ENCODE measurements at places on chromosomes 5 and 9.

- DNase-seq: no peak
Observed at GRCh38 chr5:75245023-75245422, 8.3 kb upstream of the ANKRD31 start.

DNA sequence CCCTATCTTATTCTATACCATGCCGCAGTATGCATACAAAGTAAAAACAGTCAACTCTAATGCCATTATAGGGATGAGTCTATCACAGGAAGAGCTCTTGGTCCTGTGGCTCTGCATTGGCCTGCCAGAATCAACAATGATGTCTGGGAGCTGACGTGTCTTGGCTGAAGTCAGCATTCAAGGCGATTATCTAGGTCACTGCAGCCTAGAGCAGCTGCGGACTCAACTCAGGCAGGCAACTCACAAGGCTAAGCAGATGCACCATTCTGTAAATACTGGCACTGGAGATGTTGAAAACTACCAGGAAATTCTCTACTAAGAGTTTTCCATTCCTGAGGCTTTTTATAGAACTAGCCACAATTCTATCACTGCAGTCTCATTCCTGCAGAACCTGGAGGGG lies 13.3 kb downstream of the SPATA9 start:
- no peak for DNase-seq

GRCh38 chr5:97297063-97297703 lies 114.1 kb upstream of the RIOK2 start:
- no peak for DNase-seq

DNA sequence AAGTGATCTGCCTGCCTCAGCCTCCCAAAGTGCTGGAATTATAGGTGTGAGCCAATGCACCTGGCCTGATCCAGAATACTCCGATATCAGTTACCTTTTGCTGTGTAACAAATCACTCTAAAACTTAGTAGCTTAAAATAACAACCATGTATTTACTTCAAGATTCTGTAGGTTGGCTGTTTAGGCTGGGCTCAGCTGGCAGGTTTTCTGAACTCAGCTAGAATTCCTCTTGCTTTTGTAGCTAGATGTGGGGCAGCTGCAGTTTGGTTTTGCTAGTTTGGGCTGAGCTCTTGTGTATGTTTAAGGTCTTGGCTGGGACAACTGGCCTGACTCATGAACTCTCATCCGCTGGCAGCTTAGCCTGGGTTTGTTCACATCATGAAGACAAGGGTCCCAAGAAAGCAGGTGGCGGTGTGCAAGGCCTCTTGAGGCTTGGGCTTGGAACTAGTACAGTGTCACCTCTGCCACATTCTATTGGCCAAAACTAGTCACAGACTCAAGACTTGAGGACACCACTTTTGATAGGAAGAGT lies 138.3 kb upstream of the SHB start:
- no peak for DNase-seq

GRCh38 chr9:135341612-135342169 lies 137.9 kb upstream of the PPP1R26 start:
- no peak for DNase-seq

DNA sequence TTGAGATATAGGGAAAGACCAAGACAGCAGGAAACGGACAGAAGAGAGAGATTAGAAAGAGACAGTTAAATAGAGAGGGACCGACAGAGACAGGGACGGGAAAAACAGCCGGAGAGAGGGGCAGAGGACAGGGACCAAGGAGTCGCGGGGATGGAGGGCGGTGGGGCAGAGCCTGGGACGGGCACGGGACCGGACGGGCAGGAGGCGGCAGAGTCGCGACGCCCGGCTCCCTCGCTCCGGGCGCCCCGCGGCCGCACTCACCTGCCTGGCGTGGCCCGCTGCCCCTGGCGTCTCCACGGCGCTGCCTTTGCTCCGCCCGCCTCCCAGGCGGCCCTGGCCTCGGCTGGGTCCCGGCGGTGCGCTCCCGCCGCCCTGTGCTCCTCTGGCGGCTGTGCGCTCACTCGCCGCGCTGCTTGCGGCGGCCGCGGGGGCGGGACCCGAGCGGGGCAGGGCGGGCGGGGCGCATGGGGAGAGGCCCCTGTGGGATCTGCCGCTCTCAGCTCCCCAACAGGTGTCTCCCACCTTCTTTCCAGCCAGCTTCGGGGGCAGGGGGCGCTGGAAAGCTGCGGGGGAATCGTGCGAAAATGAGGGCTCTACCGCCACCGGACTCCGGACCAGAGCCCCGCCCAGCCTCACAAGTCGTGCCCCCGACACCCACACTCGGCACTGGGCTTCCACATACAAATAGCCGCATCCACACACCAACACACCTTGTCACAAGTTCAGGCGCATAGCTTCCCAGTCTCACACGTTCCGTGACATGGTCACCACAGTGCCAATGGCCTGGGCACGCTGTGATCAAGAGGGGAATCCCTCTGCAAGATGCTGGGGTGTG lies at the start of gene ARID3C:
TSS of gene ARID3C (minus strand) at position 411 of the 835 bp plus-strand sequence. CDS start 1,052 bp downstream, outside the sequence.
- DNase-seq: no peak

DNA sequence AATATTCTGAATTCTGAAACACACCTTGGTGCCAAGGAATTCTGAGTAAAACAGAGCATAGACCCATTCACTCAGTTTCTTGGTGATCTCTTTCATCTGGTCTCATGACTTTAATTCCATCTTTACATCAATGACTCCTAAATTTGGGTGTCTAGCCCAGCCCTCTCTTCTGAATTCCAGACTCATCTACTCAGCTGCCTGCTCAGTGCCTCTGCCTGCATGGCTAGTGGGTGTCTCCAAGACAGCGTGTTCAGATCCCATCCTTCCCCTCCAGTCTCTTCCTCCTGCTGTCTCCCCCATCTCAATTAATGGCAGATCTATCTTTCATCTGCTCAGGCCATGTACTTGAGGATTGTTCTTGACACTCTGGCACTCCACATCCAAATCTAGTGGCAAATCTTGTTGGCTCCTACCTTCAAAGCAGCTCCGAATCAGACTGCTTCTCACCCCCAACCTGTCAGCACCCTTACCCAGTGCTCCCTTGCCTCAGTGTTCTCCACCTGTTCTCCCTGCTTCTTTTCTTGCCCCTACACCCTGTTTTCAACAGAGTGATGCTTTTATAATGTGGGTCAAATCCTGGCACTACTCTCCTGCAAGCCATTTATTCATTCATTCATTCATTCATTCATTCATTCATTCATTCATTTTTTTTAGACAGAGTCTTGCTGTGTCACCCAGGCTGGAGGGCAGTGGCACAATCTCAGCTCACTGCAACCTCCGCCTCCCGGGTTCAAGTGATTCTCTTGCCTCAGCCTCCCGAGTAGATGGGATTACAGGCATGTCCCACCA lies 5.3 kb downstream of the CAVIN4 start:
- no peak for DNase-seq

DNA sequence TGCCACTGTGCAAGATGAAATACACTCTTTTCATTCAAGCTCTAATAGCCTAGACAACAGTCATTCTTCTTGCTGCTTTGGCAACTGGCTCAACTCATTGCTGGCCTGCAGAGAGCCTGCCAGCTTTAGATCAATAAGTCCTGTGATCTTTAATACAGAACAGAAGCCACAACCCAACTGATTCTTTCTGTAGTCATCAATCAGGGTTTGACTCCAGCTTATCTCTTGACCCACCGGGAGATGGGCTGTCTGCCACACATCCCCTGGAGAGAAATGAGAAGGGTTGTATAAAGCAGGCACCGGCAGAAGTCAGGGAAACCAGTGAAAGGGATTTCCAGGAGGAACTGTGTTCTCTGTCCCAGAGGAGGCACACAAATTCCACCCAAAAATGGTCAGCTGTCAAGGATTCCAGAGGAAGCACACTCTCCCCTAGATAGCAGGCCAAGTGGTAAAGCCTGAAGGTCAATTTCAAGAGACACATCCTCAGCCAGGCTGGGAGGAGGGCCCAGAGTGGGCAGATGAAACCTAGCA lies 24.5 kb downstream of the LHFPL2 start:
- DNase-seq: no peak

DNA sequence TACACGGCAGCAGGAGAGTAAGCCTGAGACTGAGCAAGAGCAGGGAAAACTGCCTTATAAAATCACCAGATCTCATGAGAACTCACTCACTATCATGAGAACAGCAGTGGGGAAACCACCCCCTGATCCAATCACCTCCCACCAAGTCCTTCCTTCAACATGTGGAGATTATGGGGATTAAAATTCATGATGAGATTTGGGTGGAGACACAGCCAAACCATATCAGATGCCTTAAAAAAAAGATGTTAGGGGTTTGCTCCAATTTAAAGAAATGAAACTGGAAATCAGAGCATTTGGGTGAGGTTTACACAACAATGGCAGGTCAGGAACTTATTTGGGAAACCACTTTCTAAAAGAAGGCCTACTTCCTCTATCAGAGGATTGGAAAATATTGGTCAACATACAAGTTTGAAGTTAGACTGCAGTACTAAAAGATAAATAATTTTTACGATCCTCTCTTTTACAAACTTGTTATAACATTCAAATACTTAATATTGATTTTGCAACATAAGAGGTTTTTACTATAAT lies 105.1 kb downstream of the FBN2 start:
- DNase-seq: no peak

- DNase-seq: no peak
Observed at GRCh38 chr5:146313027-146313426, 25.6 kb upstream of the POU4F3 start.

GRCh38 chr9:124036578-124036977 lies 25.0 kb downstream of the LHX2 start:
- no peak for DNase-seq

DNA sequence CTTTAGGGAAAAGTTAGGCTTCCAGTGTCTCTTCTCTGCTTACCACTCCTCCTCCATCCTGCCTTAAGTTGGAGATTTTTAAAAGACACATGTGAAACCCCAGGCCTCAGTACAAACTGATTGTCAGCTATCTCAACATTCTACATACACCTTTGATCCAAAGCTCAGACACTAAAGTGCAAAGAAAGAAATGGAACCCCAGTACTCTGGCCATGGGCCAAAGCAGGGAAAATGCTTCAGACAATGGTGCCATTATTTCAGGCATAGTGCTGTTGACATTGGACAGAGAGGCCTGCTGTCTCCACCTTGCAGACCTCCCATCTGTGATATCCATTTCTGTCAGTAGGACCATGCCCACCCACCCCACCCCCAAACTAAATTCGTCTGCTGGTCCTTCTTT lies 49.1 kb downstream of the G3BP1 start:
- no peak for DNase-seq

DNA sequence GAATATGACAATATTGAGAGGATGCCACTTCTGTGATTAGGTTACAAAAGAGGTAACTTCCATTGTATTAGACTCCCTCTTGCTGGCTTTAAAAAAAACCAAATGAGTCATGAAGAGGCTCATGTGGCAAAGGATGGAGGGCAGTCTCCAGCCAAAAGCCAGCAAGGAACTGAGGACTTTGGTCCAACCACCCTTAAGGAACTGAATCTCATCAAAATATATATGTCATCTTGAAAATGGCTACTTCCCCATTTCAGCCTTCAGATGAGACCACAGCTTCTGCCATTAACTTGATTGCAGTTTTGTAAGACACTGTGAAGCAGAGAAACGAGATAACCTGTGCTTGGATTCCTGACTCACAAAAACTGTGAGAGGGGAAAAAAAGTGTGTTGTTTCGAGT lies 15.5 kb upstream of the TRIM32 start:
- DNase-seq: no peak

- DNase-seq: no peak
Observed at GRCh38 chr9:489198-490197, 274.8 kb downstream of the DOCK8 start.

DNA sequence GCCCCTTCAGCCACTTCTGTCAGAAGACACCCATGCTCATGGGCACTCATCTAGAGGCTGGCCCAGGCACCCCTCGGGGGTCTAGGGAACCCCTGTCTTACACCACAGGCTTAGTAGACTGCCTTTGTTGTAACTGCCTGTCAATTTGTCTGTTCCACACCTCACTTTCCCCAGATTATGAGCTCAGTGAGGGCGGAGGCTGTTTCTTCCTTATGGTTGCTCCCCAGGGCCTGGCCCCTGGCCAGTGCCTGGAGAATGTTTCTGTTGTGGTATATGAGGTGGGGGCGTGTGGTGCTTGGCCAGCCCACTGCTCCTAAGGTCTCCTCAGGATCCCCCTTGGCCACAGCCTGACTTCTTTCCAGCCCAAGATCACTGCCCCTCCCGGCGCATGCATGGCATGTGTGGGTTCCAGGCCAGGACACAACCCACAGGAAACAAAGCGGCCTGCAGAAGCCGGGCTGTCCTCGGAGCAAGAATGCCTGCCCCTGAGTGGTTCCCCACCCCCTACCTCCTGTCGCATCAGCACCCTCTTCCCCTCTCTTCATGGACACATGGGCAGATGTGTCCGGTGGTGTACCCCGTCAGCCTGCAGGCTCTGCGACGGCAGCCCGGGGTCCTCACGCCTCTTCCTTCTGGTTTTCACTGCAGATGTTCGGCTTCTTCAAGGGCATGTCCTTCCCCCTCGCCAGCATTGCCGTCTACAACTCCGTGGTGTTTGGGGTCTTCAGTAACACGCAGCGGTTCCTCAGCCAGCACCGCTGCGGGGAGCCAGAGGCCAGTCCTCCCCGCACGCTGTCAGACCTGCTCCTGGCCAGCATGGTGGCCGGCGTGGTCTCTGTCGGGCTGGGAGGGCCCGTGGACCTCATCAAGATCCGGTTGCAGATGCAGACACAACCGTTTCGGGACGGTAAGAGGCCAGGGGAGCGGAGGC lies 17.7 kb downstream of the SLC25A48 start:
- DNase-seq: no peak

GRCh38 chr5:173868096-173868880 lies 19.9 kb upstream of the CPEB4 start:
- no peak for DNase-seq

DNA sequence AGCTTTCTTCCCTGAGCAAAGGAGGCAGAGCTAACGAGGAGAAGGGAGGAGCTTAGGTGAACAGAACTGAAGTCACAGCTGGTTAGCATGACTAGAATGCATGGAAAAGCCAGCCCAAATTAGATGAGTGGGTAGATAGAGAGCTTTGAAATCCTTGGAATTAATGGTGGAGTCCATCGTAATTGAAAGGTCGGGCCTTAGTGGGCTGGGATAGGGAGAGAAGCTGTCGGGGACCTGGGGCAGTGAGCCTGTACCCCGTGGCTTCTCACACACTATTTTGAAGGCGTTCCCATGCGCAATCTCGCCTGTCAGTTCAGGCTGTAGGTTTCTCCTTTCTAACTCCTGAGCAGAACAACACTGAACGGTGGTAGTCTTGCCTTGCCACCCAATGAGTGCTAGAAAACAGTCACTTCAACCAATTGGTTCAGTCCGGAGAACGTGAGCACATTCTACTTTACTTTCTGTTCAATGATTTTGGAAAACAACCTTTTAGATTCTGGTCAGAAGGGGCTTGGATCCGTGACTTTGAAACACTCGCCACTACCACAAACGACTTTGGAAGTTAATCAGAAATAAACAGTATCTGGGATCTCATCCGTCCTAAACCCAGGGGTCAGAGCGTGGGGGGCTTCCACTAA lies 655 bp upstream of the RAI14 start:
- DNase-seq: peak; percentile 20

GRCh38 chr9:82419696-82420486 lies 431.3 kb downstream of the SPATA31D1 start:
- DNase-seq: no peak

- peak; percentile 22 for DNase-seq
Observed at GRCh38 chr5:173963867-173964441, 25.0 kb upstream of the C5orf47 start.

GRCh38 chr9:33264003-33264472 lies 470 bp downstream of the BAG1 start:
- peak; percentile 14 for DNase-seq
